NCI-H1930 (cell line): ENCODE measurements at places on chromosomes 2 and 18.
A peak's percentile ranks its signal among the peaks of the same experiment; 100 is the strongest.

DNA sequence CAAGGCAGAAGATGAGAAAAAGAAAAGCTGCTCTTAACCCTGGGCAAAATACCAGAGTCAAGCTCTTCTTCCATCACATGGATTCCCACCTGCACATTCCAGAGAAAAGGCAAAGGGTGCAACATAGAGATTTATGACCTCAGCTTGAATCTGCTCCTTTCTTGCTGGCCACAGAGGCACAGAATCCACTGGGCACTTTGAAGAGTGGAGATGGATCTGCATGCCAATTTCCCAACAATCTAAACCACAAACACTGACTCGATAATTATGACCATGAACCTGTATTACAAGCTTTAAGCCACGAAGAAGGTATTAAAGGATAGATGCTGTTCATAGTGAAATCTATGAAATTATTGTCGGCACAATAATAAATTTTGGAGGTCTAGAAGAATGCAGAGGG lies 237.3 kb downstream of the PID1 start:
- no peak for DNase-seq

GRCh38 chr18:22559414-22560274 lies 141.9 kb upstream of the CTAGE1 start:
- DNase-seq, result peak; percentile 31

GRCh38 chr2:82996217-82996616 lies 1462.9 kb downstream of the SUCLG1 start:
- no peak for DNase-seq

- no peak for DNase-seq
These were observed 9.6 kb downstream of the IFIH1 start for GRCh38 chr2:162308747-162309503.

DNA sequence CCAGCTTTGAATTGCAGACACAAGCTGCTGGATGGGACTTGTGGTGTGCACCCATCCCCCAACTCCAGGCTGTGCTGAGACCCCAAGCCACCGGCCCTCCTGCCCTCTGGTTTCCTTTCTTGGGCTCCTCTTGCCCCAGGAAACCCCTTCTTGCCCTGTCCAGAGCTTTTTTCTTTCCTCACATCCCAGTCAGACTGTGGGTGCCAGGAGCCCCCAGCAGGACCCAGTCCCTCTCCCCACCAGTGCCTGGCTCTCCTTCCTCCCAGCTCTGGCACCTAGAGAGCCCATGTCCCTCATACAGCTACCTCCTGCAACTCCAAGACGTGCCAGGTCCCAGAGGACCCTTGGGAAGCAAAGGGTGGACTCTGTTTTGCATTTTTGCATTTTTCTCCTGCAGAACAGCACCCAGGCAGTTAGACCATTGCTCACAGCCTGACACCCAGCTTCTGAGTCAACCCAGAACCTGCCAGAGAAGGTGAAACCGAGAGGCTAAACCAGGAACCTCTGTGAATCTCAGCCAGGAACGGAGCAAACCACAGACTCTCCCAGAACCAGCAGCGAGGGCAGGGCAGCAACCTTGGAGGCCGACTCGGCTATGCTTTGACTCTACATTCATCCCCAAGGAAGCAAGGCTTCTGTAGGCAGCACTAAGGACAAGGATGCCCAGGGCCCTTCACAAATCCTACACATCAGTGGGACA lies 221.1 kb downstream of the ANAPC1 start:
- DNase-seq, result no peak
